Muscle of arm (tissue), 14 donors: ENCODE measurements at places on chromosomes 2 and 18. TPM values are rescaled to one million over a fixed set of nuclear protein-coding genes. Genes with fewer than 3 reads are reported as not detected.

- DNase-seq: no peak
These were observed 3.3 kb upstream of the PROC start for GRCh38 chr2:127414638-127415592.

DNA sequence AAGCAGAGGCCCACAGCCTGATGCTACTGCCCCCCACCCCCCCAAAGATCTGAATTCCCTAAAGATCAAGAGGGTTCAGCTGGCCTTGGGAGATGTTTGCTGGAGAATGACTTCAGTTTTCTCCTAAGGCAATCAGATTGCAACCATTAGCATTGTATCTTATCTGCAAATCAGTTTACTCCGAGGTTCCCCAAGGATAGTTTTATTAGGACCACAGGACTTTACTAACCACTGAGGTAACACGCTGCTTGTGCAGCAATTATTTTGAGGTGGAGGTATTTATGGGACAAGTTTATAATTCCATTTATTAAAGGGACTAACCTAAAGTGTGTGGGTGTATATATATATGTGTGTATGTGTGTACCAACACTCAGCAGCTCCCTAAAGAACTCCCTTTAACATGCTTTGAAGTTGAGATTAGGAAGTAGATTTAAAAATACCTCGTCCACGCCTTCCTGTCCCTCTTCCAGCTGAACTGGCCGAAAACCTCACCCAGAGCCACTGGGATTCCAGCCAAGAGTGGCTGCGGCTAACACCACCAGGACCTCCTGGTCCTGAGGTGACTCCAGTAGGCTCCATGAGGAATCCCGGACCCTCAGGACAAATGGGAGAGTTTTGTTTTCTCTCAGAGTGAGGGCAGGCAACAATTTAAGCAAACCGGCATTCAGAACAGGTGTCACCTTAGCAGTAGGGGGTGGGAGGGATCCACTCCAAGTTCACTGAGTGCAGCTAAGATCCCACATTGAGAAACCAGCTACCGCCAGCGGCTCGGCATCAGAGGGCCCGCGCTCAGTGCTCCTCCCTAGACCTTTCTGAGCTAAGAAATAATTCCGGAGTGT lies 3.0 kb upstream of the DLX1 start:
- no peak for DNase-seq

The REEP1 gene
- 64.6 TPM for polyA plus RNA-seq

The GAL3ST2 gene
- 0.48 TPM for polyA plus RNA-seq

The CDH20 gene
- polyA plus RNA-seq: 1.0 TPM

The PROKR1 gene
- polyA plus RNA-seq: 1.2 TPM

The FRZB gene
- 21.8 TPM for polyA plus RNA-seq
